Caudate nucleus (tissue), 63 donors: ENCODE measurements at places on chromosomes 16 and 17.

- DNase-seq: peak; percentile 31
Measured at GRCh38 chr16:11256661-11257130, 692 bp upstream of the SOCS1 start.

DNA sequence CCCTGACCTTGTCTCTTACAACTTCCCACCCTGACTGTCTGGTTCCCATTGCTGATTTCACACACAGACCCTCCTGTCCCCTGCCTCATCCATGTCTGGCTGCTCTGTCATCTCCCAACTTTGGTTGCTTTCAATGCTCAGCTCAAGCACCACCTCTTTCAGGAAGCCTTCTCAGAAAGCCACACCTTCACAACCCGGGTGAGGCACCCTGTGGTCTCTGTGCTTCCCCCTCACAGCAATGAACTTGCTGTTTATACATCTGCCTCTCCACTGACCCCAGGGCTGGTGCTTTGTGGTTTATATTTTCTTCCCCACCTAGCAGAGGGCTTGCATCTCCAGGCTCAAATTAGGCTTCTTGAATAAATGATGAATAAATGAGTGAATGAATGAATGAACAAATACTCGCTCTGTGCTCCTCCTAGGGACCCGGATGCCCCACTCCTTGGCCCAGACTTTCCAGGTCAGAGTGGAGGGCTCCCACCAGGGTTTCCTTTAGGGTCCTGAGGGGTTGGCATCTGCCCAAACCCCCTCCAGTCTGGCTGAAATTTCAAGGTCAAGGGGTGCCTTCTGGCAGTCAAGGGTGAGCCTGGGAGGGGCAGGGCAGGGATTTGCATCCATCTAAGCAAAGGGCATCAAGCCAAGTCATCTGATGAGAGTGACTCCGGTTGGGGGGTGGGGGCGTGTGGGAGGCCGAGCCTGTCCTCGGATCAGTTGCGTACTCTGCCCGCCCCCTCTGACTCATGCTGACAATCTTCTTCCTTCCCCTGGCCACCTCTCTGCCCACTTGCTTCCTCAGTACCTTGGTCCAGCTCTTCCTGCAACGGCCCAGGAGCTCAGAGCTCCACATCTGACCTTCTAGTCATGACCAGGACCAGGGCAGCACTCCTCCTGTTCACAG is at the start of gene ITGAX:
ITGAX (plus strand) TSS at position 783 of the 898 bp plus-strand sequence; CDS start at position 862, 79 bp downstream.
- no peak for DNase-seq

DNA sequence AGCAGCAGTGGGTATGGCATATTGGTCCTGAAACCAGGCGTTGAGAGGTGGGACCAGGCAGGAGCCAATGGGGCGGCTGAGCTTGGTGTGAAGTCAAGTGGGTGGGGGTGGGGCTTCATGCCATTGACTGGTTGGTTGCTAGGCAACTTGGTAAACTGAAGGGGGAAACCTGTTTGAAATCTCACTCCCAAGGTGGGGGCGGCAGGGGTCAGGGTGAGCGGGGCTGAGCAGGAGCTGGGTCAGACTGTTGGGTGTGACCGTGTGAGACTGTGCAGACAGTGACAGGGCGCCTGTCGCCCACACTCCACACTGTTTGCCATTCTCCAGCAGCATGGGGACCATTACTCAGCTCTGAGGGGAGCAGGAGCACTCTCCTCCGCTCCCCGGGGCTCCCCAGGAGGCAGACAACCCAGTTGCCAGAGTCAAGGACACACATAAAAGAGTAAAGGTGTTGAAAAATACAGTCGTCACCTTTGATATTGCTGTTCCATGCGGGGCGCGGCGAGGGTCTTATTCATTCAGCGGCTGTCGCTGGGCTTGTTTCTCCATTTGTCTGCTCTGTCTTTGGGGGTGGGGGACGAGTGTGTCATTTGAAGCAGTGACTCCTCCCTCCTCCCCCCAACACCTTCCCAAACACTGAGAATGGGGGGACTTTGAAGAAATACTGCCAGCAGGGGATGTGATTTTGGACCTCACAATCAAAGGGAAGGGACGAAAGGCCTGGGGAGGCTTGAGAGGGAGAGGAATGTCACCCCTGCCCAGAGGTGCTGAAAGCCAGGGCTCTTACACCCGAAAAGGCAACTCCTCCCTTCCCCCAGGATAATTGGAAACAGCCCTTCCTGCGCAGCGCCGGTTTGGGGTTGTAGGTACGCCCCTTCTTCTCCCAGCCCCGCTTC is 1.2 kb upstream of the EFNB3 start:
- peak; percentile 88 for DNase-seq

DNA sequence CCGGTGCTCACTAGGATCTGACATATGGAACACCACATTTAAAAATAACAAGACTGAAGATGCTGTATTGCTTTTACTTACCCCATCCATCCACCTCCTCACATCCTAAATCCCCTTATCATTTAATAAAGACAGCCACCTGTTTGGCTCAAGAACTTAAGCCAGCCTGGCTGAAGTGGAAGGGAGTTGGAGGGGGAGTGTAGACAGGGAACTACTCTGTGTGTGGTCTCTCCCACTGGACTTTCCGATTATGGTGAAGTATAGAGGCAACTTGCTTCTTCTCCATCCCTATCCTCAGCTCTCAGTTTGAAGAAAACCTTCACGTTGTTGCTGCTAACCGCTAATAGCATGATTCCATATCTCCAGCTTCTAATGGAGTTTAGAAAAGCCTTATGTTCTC is 313.4 kb downstream of the CDH11 start:
- DNase-seq: no peak

- DNase-seq: no peak
Measured at GRCh38 chr16:84198401-84198800, 7.4 kb downstream of the ADAD2 start.
